ENCODE measurements at places on chromosomes 1 and 21.

- DNase-seq, result peak; percentile 59
Observed at GRCh38 chr1:226723657-226724532, 15.2 kb downstream of the ITPKB start.

GRCh38 chr1:55618199-55618598 lies 403.0 kb upstream of the USP24 start:
- no peak for DNase-seq

- no peak for DNase-seq
Observed at GRCh38 chr1:39224295-39224829, 19.9 kb downstream of the MACF1 start.

DNA sequence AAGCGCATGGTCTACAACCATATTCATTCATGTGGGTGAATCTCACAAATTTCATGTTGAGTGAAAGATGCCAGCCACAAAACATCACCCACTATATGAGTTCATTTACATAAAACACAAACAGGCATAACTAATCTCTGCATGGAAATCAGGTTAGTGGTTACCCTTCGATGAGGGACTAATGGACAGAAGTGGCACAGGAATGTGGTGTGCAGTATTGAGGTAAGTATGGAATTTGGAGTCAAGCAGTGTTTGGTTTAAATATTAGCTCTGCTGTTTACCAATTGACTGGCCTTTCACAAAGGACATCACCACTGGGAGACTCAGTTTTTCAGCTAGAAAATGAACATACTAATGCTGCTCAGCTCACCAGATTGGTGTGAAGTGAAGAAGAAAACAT lies 24.2 kb downstream of the CCDC185 start:
- DNase-seq, result no peak

GRCh38 chr21:28579986-28580550 lies 412.6 kb downstream of the LTN1 start:
- DNase-seq, result no peak

- DNase-seq, result no peak
Observed at GRCh38 chr1:209387271-209387968, 196.1 kb upstream of the CAMK1G start.

GRCh38 chr1:72557446-72558049 lies 275.2 kb upstream of the NEGR1 start:
- DNase-seq, result peak; percentile 21

- DNase-seq, result no peak
Observed at GRCh38 chr1:209416716-209417115, 166.8 kb upstream of the CAMK1G start.

- no peak for DNase-seq
Observed at GRCh38 chr1:230189824-230190223, 122.8 kb downstream of the GALNT2 start.

Measured in stromal cell of bone marrow (primary cell).